ENCODE measurements at places on chromosomes 16 and 17.

DNA sequence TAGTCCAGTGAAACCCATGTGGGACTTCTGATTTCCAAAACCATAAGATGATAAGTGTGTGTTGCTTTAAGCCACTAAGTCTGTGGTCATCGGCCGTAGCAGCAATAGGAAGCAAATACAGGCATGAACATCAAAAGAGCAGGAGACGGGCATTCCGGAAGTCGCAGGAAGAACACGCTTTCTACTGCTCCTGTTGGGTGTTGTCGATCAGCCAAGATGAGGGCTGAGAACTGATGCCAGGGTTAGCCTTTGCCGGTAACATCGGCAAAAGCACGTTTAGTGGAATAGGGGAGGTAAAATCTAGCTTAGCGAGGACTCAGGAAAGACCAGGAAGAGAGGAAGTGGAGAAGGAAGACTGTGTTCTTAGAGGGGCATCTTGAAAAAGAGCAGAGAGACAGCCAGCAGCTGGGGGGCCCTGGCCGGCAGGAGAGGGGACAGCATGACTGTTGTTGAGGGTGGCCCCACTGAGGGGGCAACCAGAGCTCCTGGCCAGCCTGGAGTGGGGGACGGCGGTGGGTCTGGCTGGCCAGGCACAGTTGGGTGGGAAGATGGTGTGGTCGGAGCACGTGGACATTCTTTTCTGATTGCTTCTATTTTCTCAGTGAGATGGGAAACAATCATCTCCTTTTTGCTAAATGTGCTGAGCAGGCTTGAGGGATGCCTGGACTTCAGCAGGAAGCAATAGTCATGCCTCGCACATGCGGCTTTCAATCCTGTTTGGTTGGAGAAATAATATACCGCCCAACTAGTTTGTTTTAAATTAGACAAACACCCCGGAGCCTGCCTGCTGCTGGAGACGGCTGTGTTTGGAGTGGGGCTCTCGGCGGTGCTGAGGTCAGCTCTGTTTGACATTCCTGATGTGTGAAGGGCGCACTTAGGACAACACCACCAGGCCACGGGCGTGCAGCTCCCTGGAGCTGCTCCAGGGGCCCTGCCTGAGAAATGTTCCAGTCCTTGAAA is 109.9 kb downstream of the METRNL start:
- peak; percentile 72 for DNase-seq

GRCh38 chr17:5585287-5585794 is 1.0 kb upstream of the NLRP1 start:
- no peak for DNase-seq

- no peak for DNase-seq
These were observed 2.0 kb downstream of the NPTX1 start for GRCh38 chr17:80474231-80474960.

DNA sequence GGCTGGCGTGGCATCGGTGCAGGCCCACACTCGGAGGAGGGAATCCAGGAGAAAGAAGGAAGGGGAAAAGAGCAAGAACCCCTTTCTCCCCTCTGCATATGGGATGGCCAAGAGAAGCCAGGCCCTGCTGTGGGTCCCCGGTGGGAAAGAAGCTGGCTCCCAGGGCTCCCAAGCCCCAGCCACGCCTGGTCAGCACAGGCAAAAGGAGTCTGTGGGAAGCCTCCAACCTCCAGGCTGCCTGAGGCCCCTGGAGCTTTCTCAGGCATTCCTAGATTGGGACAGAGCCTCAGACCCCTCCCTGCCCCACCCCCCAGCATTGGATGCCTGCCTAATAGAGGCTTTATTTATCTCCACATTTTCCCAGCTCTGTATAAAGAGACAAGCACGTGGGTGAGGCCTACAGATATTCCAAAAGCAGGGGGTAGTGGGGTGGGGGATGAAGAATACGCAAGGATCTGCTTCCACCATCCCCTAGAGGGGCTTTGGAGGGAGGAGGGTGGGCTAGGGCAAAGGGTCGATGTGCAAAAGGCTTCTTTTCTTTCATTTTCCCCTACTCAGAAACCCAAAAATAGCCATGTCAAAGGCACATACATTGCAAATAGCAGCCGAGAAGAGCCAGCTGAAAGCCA is 56.4 kb downstream of the MPRIP start:
- peak; percentile 80 for DNase-seq

- DNase-seq: no peak
These were observed 18.0 kb upstream of the TRIM37 start for GRCh38 chr17:59124665-59125064.

DNA sequence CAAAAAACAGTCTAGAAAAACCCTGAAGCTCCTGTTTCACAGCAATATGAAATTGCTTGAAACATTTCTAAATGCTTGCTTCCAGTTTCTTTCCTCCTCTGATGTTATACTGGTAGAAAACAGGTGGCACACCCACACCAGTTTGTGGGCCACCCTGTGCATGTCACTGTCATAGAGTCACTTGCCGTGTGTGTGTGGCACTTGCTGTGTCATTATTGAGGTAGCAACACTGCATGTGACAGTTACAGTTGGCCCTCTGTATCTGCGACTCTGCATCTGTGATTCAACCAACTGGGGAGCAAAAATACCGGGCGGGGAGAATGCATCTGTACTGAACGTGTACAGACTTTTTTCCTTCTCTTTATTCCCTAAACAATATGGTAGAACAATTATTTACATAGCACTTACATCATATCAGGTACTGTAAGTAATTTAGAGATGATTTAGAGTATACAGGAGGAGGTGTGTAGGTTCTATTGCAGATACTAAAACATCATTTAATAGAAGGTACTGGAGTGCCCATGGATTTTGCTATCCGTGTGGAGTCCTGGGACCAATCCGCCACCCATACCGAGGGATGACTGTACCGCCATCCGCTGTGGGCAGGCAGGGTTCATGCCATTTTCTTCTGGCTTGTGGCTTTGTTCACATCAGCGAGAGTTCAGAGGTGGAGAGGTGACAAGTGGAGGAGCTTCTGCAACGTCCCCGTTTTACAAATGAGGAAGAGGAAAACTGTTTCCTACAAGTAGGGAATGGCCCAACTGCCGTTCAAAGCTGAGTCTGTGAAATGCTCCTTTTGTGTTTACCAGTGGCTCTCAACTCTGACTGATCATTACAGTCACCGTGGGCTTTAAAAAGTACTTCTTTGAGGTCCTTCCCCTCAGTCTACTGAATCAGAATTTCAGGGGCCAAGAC is 373.7 kb downstream of the SNX29 start:
- no peak for DNase-seq

- peak; percentile 94 for DNase-seq
These were observed 224.0 kb upstream of the TNRC6C start for GRCh38 chr17:77734371-77735080.

DNA sequence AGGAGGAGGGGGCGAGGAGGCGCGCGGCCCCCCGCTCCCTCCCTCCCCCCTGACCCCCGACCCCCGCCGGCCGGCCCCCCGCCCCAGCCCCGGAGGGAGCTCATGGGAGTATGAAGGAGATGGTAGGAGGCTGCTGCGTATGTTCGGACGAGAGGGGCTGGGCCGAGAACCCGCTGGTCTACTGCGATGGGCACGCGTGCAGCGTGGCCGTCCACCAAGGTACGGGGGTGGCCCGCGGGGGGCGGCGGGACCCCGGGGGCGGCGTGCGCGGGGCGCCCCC is 390 bp downstream of the MLLT6 start:
- DNase-seq: peak; percentile 63

DNA sequence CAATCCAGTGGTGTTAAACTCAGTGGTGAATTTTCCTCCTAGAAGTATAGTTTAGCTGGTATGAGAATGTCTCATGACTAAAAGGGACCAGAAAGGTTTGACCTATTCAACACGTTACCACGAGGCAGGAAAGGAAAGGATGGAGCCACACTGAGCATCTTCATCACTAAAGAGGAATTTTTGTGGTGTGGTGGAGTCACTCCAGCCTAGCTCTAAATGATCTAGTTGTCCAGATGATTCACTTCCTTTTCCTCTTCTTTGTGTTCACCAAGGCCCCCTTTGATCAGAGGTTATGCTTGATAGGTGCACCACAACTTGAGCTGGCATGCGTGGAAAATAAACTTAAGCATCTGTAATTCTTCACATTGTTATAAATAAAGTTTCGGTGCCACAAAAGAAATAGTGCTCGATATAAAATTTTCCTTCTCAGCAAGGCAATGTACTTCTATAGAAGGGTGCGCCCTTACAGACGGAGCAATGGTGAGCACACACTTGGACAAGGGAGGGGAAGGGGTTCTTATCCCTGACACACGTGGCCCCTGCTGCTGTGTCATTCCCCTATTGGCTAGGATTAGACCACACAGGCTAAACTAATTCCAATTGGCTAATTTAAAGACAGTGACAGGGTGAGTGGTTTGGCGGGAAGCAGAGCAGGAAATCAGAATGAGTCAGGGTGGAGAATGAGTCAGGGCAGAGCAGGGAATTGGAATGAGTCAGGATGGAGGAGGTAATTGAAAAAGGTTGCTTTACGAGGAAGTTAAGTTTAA is 254.6 kb downstream of the HS3ST3A1 start:
- no peak for DNase-seq

DNA sequence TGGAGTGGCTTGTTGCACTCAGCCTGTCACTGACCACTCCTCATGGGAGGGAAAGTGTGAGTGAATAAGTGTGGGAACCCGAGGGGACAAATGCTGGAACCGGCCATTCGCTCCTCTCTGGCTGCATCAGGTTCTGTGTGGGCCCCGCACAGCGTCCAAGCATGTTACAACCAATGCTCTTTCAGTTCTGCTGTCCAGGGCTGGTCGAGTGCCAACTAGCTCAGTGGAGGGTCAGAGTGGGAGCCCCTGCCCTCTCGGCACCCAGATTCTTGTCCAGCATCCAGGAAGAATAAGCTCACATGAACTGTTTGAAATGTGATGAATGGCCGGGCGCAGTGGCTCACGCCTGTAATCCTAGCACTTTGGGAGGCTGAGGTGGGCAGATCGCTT is 48.3 kb upstream of the FBXO47 start:
- no peak for DNase-seq

GRCh38 chr17:73641826-73642600 is 2.2 kb downstream of the SDK2 start:
- DNase-seq: no peak

Data from left hindlimb (tissue), 1 donor.